ENCODE measurements at places on chromosomes 7 and 10. TPM values are rescaled to one million over a fixed set of nuclear protein-coding genes. Genes with fewer than 3 reads are reported as not detected.

DNA sequence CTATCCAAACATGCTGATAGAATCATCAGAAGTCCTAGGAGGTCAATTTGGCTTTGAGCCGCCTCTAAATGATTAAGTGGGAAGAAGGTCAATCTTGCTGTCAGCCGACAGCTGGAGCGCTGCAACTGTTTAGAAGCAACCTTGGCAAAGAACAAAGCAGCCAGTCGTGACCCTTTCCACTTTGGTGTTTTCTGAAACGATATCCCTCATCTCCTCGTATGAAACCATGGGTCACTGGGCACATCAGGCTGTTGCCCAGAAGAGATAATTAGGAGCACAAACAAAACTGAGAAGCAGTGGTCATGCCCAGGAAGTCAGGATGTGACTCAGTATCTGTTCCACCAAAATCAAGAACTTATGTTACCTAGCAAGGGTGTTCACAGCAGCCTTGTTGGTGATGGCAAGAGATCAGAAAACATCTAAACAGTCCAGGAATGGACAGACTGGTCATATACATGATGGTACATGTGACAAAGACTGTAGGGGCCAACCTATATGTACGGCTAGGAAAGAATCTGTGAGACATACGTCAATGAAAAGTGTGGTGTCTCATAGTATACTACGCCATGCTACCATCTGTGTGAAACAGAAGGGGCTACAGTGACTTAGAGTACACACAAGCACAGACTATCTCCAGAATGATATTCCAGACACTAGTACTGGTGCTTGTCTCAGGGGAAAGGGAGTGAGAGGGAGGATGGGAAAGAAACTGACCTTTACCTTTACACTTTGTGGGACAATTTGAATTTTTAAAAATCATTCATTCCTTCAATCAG is 22.4 kb downstream of the STN1 start:
- DNase-seq: no peak

The EPO gene
- not detected for total RNA-seq

The HOXA6 gene
- not detected for total RNA-seq

GRCh38 chr7:100159099-100159623 is 638 bp upstream of the TRAPPC14 start:
- DNase-seq: no peak

The CYP2C18 gene
- total RNA-seq: 23.9 TPM

GRCh38 chr10:15430969-15431771 is 60.1 kb upstream of the FAM171A1 start:
- DNase-seq: no peak

- peak; percentile 71 for DNase-seq
Measured at GRCh38 chr10:110416776-110417711, 80.7 kb upstream of the DUSP5 start.

The NCF1 gene
- 7.1 TPM for total RNA-seq

GRCh38 chr10:33772370-33773252 is 438.1 kb upstream of the NRP1 start:
- DNase-seq: peak; percentile 70

GRCh38 chr7:17194656-17195055 is 103.8 kb upstream of the AHR start:
- DNase-seq: no peak

The ARHGEF35 gene
- 6.7 TPM for total RNA-seq

The AKR1C3 gene
- 222 TPM for total RNA-seq

DNA sequence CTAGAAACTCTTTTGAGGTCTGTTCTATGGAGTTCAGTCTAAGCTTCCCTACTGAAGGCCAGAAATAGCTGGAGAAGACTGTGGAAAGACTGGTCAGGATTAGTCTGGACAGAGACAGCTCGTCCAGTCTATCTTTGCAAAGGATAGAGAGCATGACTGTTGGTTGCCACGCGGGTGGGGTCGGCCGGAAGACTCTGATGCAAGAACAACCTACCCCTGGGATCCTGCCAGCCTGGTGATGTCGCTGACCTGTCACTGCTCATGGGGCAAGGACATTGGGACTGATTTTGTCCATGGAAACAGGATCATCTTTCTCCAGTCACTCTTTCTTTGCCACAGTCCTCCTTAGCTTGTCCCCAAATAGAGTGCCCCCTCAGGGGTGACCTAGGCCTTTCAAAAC is 337.6 kb upstream of the NPSR1 start:
- no peak for DNase-seq

GRCh38 chr10:99234041-99234790 is 1.4 kb downstream of the HPSE2 start:
- DNase-seq: peak; percentile 85

The LIPM gene
- total RNA-seq: not detected

The NACAD gene
- 3.0 TPM for total RNA-seq

- no peak for DNase-seq
Measured at GRCh38 chr10:9547936-9548904, 1469.5 kb upstream of the CELF2 start.

The OR13A1 gene
- total RNA-seq: not detected

- no peak for DNase-seq
Measured at GRCh38 chr10:69324583-69324982, 46.3 kb downstream of the HK1 start.

DNA sequence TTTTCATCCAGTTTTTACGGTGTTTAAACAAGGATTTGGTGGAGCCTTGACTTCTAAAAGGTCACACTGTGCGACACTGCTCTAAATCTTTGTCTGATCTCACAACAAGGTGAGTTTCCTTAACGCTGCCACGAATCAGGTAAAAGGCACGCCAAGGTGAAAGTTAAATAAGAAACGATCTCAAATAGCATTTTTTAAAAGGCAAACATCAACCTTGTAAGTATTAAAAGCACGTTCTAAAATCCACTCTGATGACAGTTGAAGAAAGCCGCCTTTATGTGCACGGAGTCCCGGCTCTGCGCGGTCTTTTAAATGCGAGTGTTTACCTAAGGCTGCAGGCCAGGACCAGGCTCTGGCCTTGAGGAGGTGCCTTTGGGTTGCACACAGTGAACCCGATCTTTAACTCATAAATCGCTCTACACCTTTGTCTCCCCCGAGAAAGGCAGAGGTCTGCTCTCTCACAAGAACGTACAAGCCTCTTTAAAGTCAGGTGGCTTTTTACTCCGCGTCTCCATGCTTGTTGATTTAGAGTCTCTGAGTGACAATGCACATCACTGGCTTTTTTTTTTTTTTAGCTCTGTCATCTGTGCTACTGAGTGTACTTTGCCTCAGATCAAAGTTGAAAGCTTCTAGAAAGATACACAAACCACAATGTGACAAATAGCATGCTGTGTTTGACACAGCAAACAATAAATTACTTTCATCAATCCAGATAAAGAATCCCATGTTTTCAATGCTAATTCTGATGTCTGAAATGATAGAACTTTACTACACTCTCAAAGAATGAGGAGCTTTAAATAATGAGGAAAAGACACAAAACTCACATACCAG is 25.9 kb upstream of the RNF32 start:
- DNase-seq: peak; percentile 73

DNA sequence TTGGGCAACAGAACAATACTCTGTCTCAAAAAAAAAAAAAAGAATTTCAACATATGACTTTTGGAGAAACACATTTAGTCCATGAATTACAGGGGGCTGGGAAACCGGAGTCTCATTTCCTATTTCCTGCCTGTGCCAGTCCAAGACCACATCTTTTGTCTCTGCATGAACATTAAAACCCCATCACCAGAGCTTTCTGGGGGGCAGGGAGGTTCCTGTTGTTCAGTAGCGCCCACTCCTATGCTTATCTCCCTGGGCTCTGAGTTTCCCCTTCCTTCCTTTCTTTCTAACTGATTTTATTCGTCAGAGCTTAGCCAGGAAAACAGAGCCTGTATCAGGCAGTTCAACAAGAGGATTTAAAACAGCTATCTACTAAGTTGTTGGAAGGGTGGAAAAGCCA is 119.3 kb downstream of the CALN1 start:
- peak; percentile 8 for DNase-seq

The WDR86 gene
- total RNA-seq: 1.2 TPM

The NKX2-3 gene
- 1.0 TPM for total RNA-seq

- DNase-seq: no peak
Measured at GRCh38 chr10:73226663-73227062, 20.4 kb downstream of the DNAJC9 start.

DNA sequence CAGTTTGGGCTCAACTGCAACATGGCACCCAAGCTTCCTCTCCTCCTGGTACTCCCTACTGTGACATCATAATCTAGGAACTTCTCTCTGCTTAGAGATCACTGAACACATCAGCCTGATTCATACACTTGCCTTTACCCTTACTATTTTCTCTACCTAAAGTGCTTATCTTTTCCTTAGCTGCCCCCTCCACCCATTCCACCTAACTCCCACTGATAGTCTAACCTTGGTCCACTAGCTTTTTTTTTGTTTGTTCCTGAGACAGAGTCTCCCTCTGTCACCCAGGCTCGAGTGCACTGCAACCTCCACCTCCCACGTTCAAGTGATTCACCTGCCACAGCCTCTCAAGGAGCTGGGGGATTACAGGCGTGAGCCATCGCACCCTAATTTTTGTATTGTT is 15.9 kb downstream of the CUL2 start:
- DNase-seq: no peak

The TMEM213 gene
- total RNA-seq: not detected

The HHEX gene
- total RNA-seq: 6.7 TPM

DNA sequence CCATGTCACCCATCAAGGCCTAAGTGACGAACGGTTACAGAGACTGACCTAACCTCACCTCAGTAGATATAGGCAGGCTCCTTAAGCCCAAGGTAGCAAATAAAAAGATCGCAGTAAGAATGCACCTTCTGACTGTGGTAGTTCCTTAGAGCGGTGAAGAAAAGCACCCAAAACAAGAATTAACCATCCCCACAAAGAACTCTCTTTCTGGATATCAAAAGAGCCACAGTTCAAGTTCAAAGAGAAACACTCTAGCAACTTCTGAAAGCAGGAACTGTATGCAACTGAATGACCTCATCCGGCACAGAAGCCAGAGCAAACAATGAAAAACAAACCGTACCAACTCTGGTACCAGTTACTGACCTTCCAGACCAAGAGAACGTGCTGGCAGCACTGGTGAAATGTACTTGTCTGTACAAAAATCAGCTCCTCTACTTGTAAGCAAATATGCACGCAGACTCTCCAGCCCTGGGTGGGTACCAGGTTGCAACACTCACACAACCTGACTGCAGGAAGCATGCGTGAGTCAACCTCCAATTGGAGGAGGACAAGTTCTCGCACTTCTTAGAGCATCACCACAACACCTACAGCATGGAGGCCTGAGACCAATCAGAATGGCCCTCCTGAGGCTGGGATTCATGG is 202.7 kb downstream of the FAM107B start:
- peak; percentile 92 for DNase-seq

GRCh38 chr10:4719036-4719435 is 107.0 kb upstream of the AKR1E2 start:
- DNase-seq: no peak

DNA sequence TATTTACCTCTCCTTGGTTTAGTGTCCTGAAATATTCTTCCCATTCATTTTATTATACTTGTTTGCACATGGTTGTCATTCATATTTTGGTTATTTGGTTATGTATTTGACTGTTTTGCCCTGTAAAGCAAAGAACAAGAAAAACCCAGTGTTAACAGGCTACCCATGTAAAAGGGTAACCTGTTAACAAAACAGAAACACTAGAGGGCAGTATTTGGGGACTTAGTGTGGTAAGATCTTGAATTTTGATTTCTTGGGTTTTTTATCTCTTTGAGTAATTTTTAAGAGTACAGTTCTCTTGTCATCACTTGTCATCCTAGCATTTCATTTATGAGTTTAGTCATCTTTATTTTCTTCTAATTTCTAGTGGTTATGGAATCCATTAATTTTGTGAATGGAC is 51.3 kb downstream of the POLL start:
- DNase-seq: no peak

- DNase-seq: no peak
Measured at GRCh38 chr7:131002600-131002999, 268.6 kb upstream of the KLF14 start.

The ATP6V0A4 gene
- total RNA-seq: not detected

The SPDYE8 gene
- total RNA-seq: 0.18 TPM

GRCh38 chr10:109104806-109105205 is 818.5 kb downstream of the XPNPEP1 start:
- DNase-seq: no peak

DNA sequence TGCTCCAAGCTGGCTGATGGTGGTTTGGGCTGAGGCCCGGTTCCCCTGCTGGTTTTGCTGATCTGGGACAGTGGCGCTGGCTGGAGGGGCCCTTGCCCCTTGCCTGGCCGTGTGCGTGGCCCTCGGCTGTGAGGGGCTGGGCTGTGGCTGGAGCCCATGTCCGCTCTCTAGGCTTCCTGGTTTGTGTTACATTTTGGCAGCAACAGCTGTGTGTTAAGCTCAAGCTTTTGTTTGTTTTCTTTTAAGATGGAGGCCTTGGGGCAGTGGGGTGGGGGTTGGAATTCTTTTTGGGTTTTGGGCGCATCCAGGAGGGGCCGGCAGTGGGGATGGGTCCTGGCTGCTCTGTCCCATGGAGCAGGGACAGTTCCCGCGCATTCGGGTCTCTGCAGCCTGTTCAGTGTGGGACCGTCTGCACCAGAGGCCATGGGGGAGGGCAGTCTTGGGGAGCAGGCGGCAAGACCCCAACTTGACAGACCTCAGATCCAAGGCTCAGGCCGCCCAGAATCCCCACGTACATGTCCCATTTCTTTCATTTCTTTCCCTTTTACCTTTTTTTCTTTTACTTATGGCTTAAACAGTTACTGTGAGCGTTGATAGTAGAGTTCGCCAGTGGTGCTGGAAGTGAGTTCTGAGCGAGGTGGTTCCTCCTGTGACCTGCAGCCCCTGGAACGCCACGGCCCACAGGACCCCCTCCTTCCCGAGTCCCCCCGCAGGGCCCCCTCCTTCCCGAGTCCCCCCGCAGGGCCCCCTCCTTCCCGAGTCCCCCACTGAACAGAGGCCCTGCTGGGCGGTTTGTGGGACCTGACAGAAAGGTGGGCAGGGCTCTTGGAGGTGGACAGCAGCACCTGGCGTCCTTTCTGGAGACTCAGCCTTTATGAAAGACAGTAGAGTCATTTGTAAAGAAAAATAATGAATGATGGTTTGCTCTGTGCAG is 75.3 kb downstream of the INPP5A start:
- peak; percentile 77 for DNase-seq

DNA sequence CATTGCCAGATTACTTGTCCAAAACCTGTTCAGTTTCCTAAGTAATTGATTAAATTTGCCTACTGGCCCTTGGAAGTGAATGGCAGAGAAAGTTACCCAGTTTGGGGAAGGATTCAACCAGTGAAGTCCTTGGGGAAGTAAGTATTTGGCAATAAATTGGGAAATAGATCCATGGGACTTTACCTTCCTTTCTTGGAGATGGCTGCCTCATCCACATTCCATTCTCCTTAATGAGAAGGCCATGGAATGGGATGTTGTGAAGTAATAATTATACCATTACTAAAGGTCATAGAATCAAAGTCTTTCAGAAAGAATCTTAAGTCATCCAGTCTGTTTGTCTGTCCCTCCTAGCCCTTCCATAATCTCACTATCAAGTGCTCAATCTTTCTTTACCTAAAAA is 4.5 kb upstream of the COPG2 start:
- no peak for DNase-seq

The LRRC18 gene
- total RNA-seq: 2.6 TPM

DNA sequence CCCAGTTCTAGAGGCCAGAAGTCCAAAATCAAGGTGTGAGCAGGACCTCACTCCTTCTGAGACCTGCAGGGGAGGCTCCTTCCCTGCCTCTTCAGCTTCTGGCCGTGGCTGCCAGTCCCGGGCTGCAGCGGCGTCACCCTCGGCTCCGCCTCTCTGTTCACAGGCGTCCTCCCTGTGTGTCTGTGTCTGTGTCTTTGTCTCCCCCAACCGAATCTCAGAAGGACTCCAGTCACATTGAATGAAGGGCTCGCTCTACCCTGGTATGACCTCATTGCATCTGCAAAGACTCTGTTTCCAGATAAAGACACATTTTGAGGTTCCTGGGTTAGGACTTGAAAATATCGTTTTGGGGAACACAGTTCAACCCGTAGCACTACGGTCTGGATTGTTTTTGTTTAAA is 33.1 kb upstream of the GALNT11 start:
- DNase-seq: peak; percentile 71
